ENCODE measurements at places on chromosomes 6 and 20. TPM values are rescaled to one million over a fixed set of nuclear protein-coding genes. Genes with fewer than 3 reads are reported as not detected.

SMPDL3A gene
- 23.0 TPM for polyA plus RNA-seq

TNFRSF6B gene
- polyA plus RNA-seq = 34.7 TPM

- peaks cover 3% of the 10 kb centered on the region for H3K27me3 ChIP-seq
- no peak overlapping the region for H3K4me3 ChIP-seq
- no peak for DNase-seq
- H3K36me3 ChIP-seq = no peaks in the 10 kb centered on the region
- H3K4me1 ChIP-seq = no peaks in the 10 kb centered on the region
These were observed 46.8 kb upstream of the SLCO4A1 start for GRCh38 chr20:62595491-62595890.

- no peak overlapping the region for H3K27ac ChIP-seq
- no peaks in the 10 kb centered on the region for H3K4me1 ChIP-seq
- no peak overlapping the region for H3K4me3 ChIP-seq
- no peaks in the 10 kb centered on the region for H3K36me3 ChIP-seq
- no peak for DNase-seq
- H3K27me3 ChIP-seq = peaks cover 3% of the 10 kb centered on the region
These were observed 16.1 kb upstream of the LAMP5 start for GRCh38 chr20:9498322-9498721.

FABP7 gene
- polyA plus RNA-seq = 7.1 TPM

DNA sequence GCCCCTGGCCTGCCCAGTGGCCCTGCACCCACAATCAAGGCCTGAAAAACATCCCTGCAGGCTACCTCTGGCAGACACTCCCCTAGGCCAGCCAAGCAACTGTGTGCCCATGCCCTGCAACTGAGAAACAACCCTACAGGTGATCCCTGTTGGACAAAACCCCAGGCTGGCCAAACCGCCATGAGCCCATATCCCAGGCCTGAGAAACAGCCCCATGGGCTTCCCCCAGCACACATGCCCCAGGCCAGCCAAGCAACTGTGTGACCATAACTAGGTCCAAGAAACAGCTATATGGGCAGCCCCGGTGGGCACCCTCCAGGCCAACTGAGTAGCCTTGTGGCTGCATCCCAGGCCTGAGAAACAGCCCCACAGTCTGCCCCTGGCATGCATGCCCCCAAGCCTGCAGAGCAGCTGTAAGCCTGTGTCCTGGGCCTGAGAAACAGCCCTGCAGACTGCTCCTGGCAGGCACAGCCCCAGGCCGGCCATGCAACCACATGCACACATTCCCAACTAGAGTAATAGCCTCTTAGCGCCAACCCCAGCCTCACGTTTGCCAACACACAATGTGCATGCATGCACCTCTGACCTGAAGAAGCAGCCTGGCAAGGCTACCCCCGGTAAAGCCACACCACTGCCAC lies 41.0 kb upstream of the SRSF6 start:
- no peak overlapping the region for H3K4me3 ChIP-seq
- H3K4me1 ChIP-seq = no peaks in the 10 kb centered on the region
- H3K27ac ChIP-seq = no peak overlapping the region
- H3K27me3 ChIP-seq = no peaks in the 10 kb centered on the region
- DNase-seq = no peak

- no peaks in the 10 kb centered on the region for H3K27me3 ChIP-seq
- DNase-seq = no peak
- no peaks in the 10 kb centered on the region for H3K36me3 ChIP-seq
- H3K4me3 ChIP-seq = no peak overlapping the region
- H3K4me1 ChIP-seq = peaks cover 2% of the 10 kb centered on the region
These were observed 8.9 kb downstream of the NT5E start for GRCh38 chr6:85458782-85459181.

GRCh38 chr6:26311012-26311384 lies 54.0 kb upstream of the BTN3A2 start:
- no peak for DNase-seq
- peaks cover 15% of the 10 kb centered on the region for H3K4me1 ChIP-seq
- no peak overlapping the region for H3K27ac ChIP-seq
- H3K36me3 ChIP-seq = no peaks in the 10 kb centered on the region

GID8 gene
- 24.0 TPM for polyA plus RNA-seq

DNA sequence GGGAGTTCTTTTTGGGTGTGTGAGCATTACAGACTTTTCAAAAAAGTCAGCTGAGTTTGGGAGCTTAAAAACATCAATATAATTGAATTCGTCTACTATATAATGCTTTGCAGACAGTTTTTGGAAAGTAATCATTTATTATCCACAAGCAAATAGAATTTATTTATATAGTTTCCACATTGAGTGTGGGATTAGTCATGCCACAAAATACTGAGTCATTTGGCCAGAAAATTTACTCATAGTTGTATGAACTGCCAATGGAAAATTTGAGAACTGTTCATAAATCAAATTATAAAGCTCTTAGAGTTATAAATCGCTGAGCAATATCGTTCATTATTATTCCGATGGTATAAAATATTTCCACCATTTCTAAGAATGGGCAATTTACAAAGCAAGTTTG lies 5.0 kb downstream of the BEND6 start:
- H3K4me3 ChIP-seq = no peak overlapping the region
- DNase-seq = no peak
- H3K36me3 ChIP-seq = no peaks in the 10 kb centered on the region
- no peaks in the 10 kb centered on the region for H3K27me3 ChIP-seq
- H3K27ac ChIP-seq = no peak overlapping the region

POPDC3 gene
- polyA plus RNA-seq = 0.41 TPM

- DNase-seq = no peak
- H3K27me3 ChIP-seq = no peaks in the 10 kb centered on the region
- no peaks in the 10 kb centered on the region for H3K36me3 ChIP-seq
- no peak overlapping the region for H3K27ac ChIP-seq
- H3K4me1 ChIP-seq = no peaks in the 10 kb centered on the region
These were observed 10.4 kb downstream of the KIF6 start for GRCh38 chr6:39714802-39715201.

SRMS gene
- 0.05 TPM for polyA plus RNA-seq

DNA sequence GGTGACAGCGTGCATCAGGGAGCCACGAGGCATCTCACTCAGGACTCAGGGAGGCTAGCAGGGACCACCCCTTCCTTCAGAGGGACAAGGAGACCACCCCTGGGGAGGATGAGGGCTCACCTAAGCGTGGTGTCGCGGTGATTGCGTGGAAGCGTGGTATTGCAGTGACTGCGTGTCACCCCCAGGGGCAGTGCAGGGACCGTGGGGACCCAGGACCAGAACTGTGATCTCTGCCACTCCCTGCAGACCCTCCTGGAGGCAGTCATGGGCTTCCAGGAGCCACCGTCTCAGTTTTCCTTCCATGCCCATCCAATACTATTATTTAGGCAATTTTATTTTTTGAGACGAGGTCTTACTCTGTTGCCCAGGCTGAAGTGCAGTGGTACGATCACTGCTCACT lies 147.1 kb downstream of the TAF4 start:
- no peak overlapping the region for H3K4me3 ChIP-seq
- H3K36me3 ChIP-seq = no peaks in the 10 kb centered on the region
- no peak overlapping the region for H3K27ac ChIP-seq
- H3K4me1 ChIP-seq = no peaks in the 10 kb centered on the region
- no peaks in the 10 kb centered on the region for H3K27me3 ChIP-seq
- no peak for DNase-seq

BACH2 gene
- 12.7 TPM for polyA plus RNA-seq

DNA sequence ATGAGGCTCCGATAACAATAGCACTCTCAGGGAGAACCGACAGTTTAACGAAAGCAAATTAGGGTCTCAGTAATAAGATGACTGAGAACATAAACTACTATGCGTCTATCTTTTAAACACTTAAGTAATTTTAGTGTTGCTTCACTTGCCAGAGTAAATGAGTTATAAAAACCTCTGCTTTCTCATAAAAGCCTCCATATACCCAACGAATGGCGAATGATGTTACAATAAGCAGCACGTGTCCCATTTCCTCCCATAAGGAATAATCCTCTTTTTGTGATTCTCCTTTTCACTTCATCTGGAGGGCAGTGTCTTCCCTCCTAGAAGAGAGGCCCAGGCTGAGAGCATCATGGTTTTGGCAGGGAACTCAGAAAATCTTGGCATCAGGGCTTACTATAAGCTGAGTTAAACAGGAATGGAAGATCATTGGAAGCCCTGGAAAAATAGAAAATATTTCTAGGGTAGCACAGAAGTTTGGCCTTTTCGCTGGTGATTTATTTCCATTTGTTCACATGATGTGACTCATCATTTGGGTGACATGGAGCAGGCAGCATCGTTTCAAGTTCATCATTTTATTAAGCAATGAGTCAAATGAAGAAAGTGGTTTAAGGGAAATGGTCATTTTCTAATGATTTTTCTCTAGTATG lies 255.4 kb downstream of the ATXN1 start:
- no peak overlapping the region for H3K27ac ChIP-seq
- H3K27me3 ChIP-seq = no peaks in the 10 kb centered on the region
- no peak for DNase-seq

DPPA5 gene
- polyA plus RNA-seq = 0.39 TPM

PTCHD4 gene
- 0.07 TPM for polyA plus RNA-seq

DNA sequence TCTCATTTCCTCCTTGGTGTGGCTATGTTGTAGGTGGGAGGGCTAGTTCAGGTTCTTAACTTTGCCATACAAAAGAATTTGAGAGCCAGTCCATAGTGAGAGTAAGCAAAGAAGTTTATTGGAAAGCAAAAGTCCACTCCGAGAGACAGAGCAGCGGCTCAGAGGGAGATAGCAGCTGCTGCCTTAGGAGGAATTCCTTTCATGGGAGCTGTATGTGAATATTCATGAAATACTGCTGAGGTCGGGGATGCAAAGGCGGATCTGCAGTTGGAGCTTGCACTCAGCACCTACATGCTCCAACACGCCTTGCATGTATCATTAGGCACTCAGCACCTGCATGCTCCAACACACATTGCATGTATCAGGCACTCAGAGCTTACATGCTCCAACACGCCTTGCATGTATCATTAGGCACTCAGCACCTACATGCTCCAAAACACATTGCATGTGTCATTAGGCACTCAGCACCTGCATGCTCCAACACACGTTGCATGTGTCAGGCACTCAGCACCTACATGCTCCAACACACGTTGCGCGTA lies 54.9 kb downstream of the CDH4 start:
- no peak overlapping the region for H3K4me3 ChIP-seq
- no peaks in the 10 kb centered on the region for H3K27me3 ChIP-seq
- DNase-seq = no peak
- H3K36me3 ChIP-seq = no peaks in the 10 kb centered on the region
- H3K4me1 ChIP-seq = no peaks in the 10 kb centered on the region

GRCh38 chr6:33843131-33844121 lies 39.6 kb upstream of the MLN start:
- no peak overlapping the region for H3K4me3 ChIP-seq
- peaks cover 3% of the 10 kb centered on the region for H3K4me1 ChIP-seq
- H3K27me3 ChIP-seq = no peaks in the 10 kb centered on the region
- no peak for DNase-seq

DNA sequence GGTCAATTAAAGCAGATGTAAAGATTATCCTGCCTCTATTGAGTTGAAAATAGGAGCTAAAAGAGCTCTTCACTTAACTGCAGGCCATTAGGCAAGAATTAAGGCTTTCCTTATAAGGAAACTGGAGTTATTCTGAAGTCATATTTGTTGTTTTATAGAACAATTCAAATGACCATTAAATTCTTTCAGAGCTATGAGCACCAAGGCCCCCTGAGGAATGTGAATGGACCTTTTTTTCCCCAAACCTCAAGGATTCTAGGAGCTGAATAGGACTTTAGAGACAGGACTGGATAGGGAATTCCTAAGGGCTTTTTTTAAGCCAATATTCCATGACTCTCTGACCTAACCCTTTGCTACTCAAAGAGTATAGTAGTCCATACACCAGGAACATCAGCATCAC lies 565.7 kb upstream of the BTBD3 start:
- H3K36me3 ChIP-seq = no peaks in the 10 kb centered on the region
- no peak overlapping the region for H3K27ac ChIP-seq
- DNase-seq = no peak

DNA sequence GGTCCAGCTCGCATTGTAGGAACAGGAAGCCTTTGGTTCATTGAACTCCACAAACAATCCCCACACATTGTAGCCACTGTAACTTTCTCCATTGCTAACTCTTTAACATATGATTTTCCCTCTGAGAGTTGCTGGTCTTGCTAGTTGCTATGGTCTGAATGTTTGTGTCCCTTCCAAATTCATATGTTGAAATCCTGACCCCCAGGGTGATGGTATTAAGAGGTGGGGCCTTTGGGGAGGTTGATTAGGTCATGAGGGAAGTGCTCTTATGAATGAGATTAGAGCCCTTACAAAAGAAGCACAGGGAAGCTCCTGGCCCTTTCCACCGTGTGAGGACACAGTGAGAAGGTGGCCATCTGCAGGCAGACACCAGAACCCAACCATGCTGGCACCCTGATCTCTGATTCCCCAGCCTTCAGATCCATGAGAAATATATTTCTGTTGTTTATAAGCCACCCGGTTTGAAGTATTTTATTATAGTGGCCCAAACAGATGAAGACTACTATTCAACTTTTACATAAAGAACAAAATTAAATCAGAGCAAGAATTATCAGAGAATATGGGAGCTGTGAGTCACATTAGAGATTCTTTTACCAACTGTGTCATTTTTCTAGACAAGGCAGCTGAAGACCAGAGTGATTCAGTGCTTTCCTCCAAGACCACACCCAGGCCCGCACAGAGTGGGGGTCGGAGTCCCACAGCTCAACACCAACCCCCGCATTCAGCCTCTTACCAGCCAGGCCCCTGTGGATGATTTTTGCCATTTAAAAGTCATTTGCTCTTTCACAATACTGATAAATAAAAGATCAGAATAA lies 143.0 kb downstream of the SAMD5 start:
- H3K4me1 ChIP-seq = no peaks in the 10 kb centered on the region
- no peak for DNase-seq
- H3K27ac ChIP-seq = no peak overlapping the region
- no peaks in the 10 kb centered on the region for H3K36me3 ChIP-seq

TRDN gene
- 0.18 TPM for polyA plus RNA-seq

- H3K27ac ChIP-seq = no peak overlapping the region
- no peak overlapping the region for H3K4me3 ChIP-seq
- H3K27me3 ChIP-seq = no peaks in the 10 kb centered on the region
- no peak for DNase-seq
These were observed 1189.4 kb upstream of the EYS start for GRCh38 chr6:66896415-66896814.

VNN1 gene
- polyA plus RNA-seq = 2.2 TPM

DNA sequence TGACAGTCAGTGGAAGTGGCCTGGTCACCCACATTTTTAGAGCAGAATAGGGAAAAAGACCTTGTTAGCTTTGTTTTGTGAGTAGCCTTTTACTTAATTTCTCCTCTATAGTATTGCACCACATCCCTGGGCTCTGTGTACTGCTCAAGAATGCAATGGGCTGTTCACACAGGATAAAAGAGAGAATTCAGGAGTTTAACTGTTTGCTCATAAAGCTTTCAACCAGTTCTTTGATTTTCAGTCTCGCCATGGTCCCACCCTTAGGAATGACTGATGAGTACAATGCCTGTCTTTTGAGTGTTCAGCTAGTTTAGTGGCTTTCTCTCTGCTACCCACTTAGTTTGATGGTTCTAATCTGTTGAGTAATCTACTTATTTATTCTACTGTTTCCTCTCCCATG lies 129.7 kb downstream of the PLG start:
- H3K27me3 ChIP-seq = no peaks in the 10 kb centered on the region
- H3K27ac ChIP-seq = no peak overlapping the region
- no peaks in the 10 kb centered on the region for H3K36me3 ChIP-seq
- no peak overlapping the region for H3K4me3 ChIP-seq
- no peak for DNase-seq
- H3K4me1 ChIP-seq = no peaks in the 10 kb centered on the region

Measured in thymus (tissue), 14 donors.